Activated CD8-positive, alpha-beta memory T cell treated with anti-CD3 and anti-CD28 coated beads for 1 hour (primary cell): ENCODE measurements at places on chromosomes 7 and 10.

DNA sequence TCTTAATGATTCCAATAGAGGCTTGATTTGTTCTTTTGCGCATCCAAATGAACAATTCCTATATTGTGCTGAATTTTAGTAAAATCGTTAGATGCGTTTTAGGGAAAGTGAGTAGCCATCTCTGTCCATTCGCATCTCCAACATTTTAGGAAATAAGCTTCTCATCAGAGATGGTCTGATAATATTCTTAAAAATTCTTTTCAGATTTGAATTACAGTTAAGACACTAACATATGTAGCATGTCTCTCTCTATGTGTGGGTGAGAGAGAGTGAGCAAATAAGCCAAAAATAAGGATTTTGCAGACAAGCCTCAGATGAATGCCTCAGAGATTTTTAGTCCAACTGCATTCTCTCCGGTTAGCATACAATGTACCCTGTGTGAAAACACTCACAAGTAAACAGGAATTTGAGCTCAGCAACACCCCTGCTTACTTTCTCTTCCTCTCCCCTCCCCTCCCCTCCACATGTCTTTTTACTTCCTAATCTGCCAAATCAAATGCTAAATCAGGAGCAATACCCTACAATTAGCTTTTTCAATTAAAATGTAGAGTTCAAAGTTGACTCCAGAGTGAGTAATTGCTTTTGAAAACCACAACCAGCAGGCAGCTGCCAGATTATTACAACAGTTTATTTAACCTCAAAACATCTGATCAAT, 354.4 kb downstream of the CRPPA start:
- DNase-seq, result no peak

GRCh38 chr10:120729547-120729946, 121.6 kb upstream of the WDR11 start:
- no peak for DNase-seq

DNA sequence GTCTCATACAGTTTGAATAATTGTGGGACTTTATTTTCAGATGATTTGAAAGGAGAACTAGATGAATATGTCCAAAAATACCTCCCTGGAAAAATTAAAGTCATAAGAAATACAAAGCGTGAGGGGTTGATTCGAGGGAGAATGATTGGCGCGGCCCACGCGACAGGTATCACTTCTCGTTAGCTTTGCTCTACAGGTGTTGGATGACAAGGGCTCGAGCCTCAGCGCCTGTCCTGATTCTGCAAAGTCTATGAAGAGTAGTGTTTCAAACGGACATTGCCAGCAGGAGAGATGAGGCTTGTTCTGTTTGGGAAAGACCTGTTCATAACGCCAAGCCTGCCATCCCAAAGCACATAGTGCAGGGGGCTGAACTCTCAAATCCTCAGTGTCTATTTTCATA, 79.7 kb downstream of the GALNT11 start:
- no peak for DNase-seq

- no peak for DNase-seq
These were observed 43.8 kb downstream of the VWC2 start for GRCh38 chr7:49817279-49817678.

DNA sequence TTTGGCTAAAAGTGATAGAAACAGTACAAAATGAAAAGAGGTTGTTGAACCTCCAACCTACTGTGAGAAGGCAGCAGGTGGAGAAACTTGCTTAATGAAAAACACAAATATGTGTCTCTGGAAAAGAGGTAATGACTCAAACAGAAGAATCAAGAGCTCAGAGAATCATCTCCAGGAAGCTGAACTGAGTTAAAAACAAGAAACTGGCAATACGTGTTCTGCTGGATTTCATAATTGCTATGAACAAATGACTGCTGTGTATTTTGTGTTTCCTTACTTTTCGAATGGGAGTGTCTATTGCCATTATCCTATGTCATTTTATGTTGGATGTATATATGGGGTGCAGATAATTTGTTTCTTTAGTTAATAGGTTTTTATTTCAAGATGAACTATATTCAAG, 401.1 kb downstream of the DGKB start:
- DNase-seq, result no peak

GRCh38 chr10:79349072-79349491, 1.8 kb downstream of the PPIF start:
- DNase-seq, result no peak

DNA sequence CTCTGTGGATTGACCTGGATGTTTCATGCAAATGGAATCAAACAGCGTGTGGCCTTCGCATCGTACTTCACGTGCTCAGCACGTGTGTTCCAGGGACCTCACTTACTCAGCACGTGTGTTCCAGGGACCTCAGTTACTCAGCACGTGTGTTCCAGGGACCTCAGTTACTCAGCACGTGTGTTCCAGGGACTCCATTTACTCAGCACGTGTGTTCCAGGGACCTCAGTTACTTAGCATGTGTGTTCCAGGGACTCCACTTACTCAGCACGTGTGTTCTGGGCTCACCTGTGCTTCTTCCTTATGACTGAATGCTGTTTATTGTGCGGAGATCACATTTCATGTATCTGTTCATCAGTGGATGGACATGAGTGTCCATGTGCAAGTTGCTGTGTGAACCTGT, 22.0 kb downstream of the INPP5A start:
- DNase-seq, result no peak

DNA sequence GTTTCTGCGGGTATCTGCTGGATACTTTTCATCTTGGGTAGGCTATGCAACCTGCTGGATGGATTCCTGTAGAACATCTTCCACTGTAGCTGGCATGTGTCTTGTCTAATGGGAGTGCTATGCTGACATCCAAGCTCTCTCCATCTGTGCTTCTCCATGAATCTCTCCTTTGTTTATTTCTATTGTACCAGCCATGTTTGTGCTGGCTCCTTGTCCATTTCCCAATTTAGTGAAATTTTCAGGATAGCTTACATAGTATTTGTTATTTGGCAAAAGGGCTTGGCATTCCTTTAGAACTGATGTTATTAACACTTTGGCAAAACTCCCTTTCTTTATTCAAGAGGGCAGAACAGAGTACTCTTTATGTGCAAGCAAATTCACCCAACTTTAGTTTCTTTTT, 198.0 kb downstream of the CSTF2T start:
- DNase-seq, result no peak

- DNase-seq, result no peak
These were observed 835 bp downstream of the COMMD3 start for GRCh38 chr10:22317076-22317370.

DNA sequence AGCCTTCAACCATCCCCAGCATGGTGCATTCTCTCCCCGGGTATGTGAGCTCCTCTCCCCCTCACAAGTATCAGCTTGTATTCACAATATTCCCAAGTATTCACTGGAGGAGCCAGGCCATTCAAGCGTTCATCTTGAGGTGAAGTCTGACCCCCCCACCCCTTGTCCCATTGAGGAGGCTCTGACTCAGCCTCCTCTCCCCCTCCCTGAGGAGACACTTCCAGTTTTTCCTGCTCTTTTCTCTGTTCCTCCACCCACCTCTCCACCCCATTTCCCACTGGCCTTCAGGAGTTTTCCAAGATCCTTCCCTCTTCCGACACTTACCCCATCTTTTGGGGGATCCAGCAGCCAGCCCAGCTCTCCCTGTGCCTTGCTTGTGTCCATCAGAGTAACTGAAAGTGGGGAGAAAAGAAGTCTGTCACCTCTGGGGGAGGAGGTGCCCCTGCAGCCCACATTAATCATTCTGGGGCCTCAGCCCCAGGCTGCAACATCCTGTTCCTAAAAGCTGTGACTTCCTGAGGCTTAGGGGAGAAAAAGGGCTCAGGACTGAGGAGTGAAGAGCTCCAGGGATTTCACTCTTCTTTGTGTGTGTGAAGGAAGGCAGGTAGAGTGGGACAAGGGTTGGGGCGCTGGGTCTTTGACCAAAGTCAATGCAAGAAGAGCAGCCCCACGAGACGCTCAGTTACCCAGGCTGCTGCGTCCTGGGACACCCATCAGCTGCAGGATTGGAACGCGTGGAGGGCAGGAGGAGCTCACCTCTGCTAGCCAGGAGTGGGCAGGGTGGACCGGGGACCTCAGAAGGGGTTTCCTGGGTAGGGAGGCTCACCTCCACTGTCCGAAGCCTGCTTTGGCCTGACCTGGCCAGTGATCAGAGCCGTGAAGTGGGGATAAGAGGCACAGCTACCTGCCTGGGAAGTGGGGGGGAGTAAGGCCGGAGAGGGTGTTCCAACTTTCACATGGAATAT, 1.1 kb downstream of the EPHA1 start:
- no peak for DNase-seq

- DNase-seq, result no peak
These were observed 270.8 kb downstream of the GATA3 start for GRCh38 chr10:8325024-8325980.
